ENCODE measurements at places on chromosomes 1 and 21. TPM values are rescaled to one million over a fixed set of nuclear protein-coding genes. Genes with fewer than 3 reads are reported as not detected.

IFI16 gene
- total RNA-seq = 34.3 TPM

KRTAP10-7 gene
- total RNA-seq = not detected

PIK3C2B gene
- total RNA-seq = 20.1 TPM

LMX1A gene
- total RNA-seq = 0.94 TPM

PFKFB2 gene
- total RNA-seq = 13.9 TPM

MFN2 gene
- 95.3 TPM for total RNA-seq

MDM4 gene
- total RNA-seq = 110 TPM

LIN28A gene
- total RNA-seq = 1.5 TPM

LYPD8 gene
- 0.79 TPM for total RNA-seq

CFHR4 gene
- total RNA-seq = not detected

DNA sequence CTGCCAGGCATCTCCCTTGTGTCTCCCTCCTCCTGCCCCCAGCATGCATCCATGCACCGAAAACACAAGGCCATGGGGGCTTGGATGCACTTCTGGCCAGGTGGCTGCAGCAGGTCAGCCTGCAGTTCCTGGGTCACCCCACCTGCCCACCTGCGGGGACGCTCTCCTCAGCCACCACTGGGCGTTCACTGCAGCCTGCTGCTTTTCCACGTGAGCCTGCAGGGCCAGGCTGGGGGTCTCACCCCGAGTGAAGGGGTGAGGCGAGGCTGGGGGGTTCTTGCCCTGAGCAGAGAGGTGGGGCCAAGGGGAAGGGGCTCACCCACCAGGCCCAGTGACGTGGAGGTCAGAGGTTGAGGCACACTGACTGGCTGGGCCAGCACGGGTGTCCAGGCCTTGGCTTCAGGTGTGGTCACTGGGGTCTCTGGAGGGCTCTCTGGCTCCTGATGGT is 64.6 kb downstream of the WNT9A start:
- H3K4me3 ChIP-seq = no peak overlapping the region
- peak; percentile 7 for DNase-seq
- no peak overlapping the region for H3K27ac ChIP-seq
- no peaks in the 10 kb centered on the region for H3K27me3 ChIP-seq

- DNase-seq = no peak
- no peaks in the 10 kb centered on the region for H3K27me3 ChIP-seq
- peaks cover 28% of the 10 kb centered on the region for H3K4me1 ChIP-seq
- no peak overlapping the region for H3K4me3 ChIP-seq
- H3K27ac ChIP-seq = no peak overlapping the region
- no peaks in the 10 kb centered on the region for H3K36me3 ChIP-seq
Observed at GRCh38 chr1:52918201-52918600, 3.3 kb downstream of the ECHDC2 start.

GRCh38 chr1:110452330-110452729 is 1.4 kb downstream of the PROK1 start:
- H3K27me3 ChIP-seq = no peaks in the 10 kb centered on the region
- no peak for DNase-seq
- no peaks in the 10 kb centered on the region for H3K36me3 ChIP-seq
- H3K4me1 ChIP-seq = peaks cover 11% of the 10 kb centered on the region
- H3K4me3 ChIP-seq = peak overlapping the region; percentile 25
- peak overlapping the region; percentile 78 for H3K27ac ChIP-seq

- DNase-seq = no peak
- no peaks in the 10 kb centered on the region for H3K36me3 ChIP-seq
- H3K27ac ChIP-seq = peak overlapping the region; percentile 33
- H3K4me1 ChIP-seq = peaks cover 41% of the 10 kb centered on the region
- no peaks in the 10 kb centered on the region for H3K27me3 ChIP-seq
- H3K4me3 ChIP-seq = no peak overlapping the region
Observed at GRCh38 chr1:172476218-172476811, 32.4 kb upstream of the PIGC start.

DNA sequence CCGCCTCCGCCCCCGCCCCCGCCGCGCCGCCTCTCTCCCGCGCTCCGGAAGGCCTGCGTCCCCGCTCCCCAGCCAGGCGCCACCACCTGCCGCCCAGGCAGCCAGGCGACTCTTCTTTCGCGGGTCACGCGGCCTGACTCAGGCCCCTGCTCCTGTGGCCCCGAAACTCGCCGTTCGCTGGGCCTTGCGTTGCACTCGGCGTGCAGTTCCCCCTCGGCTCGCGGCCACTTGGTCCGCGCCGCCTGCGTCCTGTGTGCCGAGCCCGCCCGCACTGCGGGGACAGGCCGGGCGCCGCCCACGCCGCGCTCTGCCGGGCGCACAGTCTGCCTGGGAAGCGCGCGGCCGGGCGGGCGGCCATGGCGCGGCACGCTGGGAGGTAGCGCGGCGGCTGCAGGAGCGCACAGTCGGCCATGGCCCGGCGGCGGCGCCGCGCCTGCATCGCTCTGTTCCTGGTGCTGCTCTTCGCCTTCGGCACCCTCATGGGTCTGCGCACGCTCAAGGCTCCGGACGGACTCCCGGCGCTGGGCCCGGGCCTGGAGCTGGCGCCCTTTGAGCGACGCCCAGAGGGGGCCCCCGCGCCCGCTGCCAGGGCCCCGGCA is at the start of gene MANEAL:
Gene MANEAL, plus strand, starts transcription at position 75 of the 599 bp plus-strand sequence. Its CDS starts 336 bp downstream, at position 411.
- H3K4me3 ChIP-seq = peak within 1 kb of the TSS; percentile 55
- peak; percentile 63 for DNase-seq
- H3K4me1 ChIP-seq = peaks cover 11% of the 10 kb centered on the region
- no peak within 1 kb of the TSS for H3K27ac ChIP-seq
- no peaks in the 10 kb centered on the region for H3K27me3 ChIP-seq

GRCh38 chr1:168636642-168637111 is 60.3 kb downstream of the XCL1 start:
- no peaks in the 10 kb centered on the region for H3K27me3 ChIP-seq
- H3K4me1 ChIP-seq = peaks cover 4% of the 10 kb centered on the region
- peak; percentile 36 for DNase-seq
- no peaks in the 10 kb centered on the region for H3K36me3 ChIP-seq

DNA sequence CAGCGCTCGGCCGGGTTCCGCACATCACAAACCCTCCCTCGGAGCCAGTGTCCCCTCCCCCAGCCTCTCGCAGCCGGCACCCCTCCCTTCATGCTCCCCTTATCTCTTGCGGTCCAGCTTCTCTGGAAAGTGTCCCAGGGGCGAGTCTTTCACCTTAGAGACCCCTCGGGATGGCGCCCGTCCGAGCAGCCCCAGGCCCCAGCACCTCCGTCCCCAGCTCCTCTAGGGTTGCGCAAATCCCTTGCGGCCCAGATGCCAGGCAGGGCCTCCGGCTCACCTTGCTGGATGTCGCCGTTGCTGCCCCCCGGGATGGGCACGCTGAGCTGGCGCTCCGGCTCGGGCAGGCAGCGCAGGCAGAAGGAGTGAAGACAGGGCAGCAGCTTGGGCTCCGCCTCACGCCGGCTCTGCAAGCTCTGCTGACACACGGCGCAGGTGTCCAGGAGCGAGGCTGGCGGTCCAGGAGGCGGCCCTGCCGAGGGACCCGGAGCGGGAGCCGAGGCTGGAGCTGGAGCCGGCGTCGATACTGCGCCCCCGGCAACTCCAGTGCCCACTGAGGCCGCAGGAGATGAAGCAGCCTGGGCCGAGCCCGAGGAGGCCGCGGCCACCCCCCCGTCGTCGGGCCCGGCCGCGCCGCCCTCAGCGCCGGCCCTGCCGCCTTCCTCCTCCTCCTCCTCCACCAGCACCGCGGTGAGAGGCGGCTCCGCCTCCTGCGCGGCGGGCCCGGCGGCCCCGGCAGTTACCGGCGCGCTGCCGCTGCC is 550 bp downstream of the TRIM33 start:
- no peaks in the 10 kb centered on the region for H3K27me3 ChIP-seq
- peak overlapping the region; percentile 95 for H3K4me3 ChIP-seq
- no peaks in the 10 kb centered on the region for H3K36me3 ChIP-seq
- H3K27ac ChIP-seq = peak overlapping the region; percentile 86
- DNase-seq = peak; percentile 67

- H3K4me1 ChIP-seq = peaks cover 32% of the 10 kb centered on the region
- H3K36me3 ChIP-seq = no peaks in the 10 kb centered on the region
- H3K4me3 ChIP-seq = no peak overlapping the region
- no peaks in the 10 kb centered on the region for H3K27me3 ChIP-seq
- no peak for DNase-seq
Observed at GRCh38 chr1:66274634-66275033, 259.3 kb upstream of the SGIP1 start.

GRCh38 chr21:33546086-33546485 is 3.2 kb downstream of the SON start:
- no peak overlapping the region for H3K4me3 ChIP-seq
- DNase-seq = no peak
- H3K27me3 ChIP-seq = no peaks in the 10 kb centered on the region
- H3K27ac ChIP-seq = no peak overlapping the region
- H3K36me3 ChIP-seq = peaks cover 9% of the 10 kb centered on the region

DNA sequence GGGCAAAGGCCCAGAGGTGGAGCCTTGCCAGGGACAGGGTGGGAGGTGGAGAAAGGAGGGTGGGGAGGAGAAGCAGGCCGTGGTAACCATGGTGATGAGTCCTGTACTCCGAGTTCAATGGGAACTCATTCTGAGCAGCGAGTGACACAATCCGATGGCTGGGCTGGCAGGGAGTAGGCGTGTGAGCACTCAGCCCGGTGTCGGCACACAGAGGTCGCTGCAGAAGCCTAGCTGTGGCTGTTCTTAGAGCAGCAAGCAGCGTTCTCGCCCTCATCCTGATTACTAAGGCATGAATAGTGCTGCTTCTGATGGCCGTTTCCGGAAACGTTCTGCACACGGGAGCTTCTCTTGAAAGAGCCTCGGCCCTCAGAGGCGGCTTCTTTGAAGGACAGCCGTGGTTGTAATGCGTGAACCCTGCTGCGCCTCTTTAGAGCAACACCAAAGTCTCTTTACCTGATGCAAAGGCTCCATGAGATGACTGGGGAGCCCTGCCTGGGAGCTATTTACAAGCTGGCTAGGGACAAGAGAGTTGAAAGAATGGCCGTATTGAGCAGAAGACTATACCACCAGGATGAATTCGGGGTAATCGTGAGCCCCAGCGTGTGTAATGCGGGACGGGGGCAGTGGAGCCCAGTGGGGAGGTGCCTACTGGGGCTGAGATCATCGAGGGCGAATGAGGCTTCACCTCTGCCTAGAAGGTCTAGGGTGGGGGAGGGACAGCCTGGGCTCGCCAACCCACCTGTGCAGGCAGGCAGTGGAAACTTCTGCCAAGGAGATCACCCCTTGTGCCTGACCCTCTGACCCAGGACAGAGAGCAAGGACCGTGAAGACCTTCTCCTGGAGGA is 72.8 kb upstream of the PAX7 start:
- no peaks in the 10 kb centered on the region for H3K36me3 ChIP-seq
- no peaks in the 10 kb centered on the region for H3K27me3 ChIP-seq
- H3K27ac ChIP-seq = no peak overlapping the region
- peaks cover 7% of the 10 kb centered on the region for H3K4me1 ChIP-seq

GRCh38 chr1:165949335-165950130 is 122.1 kb downstream of the UCK2 start:
- H3K36me3 ChIP-seq = no peaks in the 10 kb centered on the region
- no peak overlapping the region for H3K4me3 ChIP-seq
- DNase-seq = peak; percentile 27

- H3K27me3 ChIP-seq = no peaks in the 10 kb centered on the region
- H3K4me3 ChIP-seq = no peak overlapping the region
- no peak overlapping the region for H3K27ac ChIP-seq
Observed at GRCh38 chr1:217205578-217205977, 425.3 kb downstream of the GPATCH2 start.

DNA sequence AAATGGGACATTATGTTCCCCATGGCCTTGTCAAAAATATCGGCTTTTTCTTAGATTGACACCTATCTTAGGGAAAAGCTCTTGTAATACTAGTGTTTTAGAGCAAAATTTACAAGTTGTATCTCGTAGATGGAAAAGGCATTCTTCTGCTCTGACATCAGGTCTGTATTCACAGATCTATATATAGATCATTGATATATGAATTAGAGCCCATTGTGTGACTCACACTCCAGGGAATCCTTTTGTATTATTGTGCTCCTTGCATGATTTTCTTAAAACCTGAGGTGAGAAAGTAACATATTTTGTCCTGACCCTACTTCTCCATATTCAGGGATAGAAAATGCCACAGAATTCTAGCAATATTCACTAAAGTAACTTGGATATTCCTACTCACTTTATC is 1160.8 kb upstream of the B3GALT2 start:
- no peaks in the 10 kb centered on the region for H3K4me1 ChIP-seq
- no peak overlapping the region for H3K4me3 ChIP-seq
- no peak overlapping the region for H3K27ac ChIP-seq
- no peaks in the 10 kb centered on the region for H3K27me3 ChIP-seq

DNA sequence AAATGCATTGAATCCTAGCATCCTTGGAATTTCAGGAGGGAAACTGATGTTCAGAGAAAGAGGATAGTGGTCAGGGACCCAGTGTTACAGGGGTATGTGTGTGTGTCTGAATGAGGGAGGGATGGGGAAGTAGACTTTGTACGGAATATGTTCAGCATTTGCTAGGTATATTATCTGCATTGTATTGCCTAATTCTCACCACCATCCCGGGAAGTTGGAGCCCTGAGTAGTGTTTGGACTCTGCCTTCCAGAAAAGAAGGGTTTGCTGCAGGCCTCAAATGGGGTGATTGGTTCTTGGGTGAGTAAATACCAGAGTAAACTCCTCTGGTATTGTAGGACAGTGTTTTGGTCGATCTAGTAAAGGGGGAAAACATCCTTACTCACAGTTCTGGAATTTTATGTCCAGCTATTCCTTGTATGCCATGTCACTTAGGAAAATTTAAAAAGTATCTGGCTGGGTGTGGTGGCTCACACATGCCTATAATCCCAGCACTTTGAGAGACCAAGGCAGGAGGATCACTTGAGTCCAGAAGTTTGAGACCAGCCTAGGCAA is 7.1 kb upstream of the ZNF496 start:
- no peaks in the 10 kb centered on the region for H3K36me3 ChIP-seq
- no peak for DNase-seq
- no peaks in the 10 kb centered on the region for H3K27me3 ChIP-seq
- H3K27ac ChIP-seq = no peak overlapping the region
- H3K4me1 ChIP-seq = peaks cover 37% of the 10 kb centered on the region

GRCh38 chr1:45299981-45300668 is 26.6 kb upstream of the HPDL start:
- H3K4me1 ChIP-seq = peaks cover 13% of the 10 kb centered on the region
- no peaks in the 10 kb centered on the region for H3K36me3 ChIP-seq
- no peaks in the 10 kb centered on the region for H3K27me3 ChIP-seq

DNA sequence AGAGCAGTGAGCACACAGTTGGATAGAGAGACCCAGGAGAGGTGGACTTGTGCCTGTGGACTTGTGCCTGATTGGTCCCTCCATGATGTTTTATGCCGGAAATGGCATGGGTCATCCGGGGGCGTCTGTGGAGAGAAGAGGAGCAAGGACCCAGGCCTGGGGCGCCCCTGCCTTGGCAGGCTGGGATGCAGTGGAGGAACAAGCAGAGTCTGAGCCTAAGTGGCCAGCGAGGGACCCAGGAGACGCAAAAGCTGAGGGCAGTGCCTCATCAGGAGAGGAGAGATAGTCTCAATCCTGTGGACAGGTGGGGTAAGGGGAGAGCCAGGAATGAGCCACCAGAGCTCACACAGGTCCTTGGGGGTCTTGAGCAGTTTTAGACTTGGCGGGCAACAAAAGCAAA is 146.9 kb downstream of the PCBP3 start:
- no peak overlapping the region for H3K4me3 ChIP-seq
- H3K4me1 ChIP-seq = no peaks in the 10 kb centered on the region
- no peak for DNase-seq
- no peaks in the 10 kb centered on the region for H3K36me3 ChIP-seq
- H3K27ac ChIP-seq = no peak overlapping the region

GRCh38 chr1:108190686-108191416 is 9.3 kb downstream of the SLC25A24 start:
- H3K27me3 ChIP-seq = no peaks in the 10 kb centered on the region
- no peaks in the 10 kb centered on the region for H3K36me3 ChIP-seq
- no peak overlapping the region for H3K4me3 ChIP-seq
- H3K27ac ChIP-seq = no peak overlapping the region

Data from testis (tissue), 5 donors.